ENCODE measurements at places on chromosomes 5 and 9. TPM values are rescaled to one million over a fixed set of nuclear protein-coding genes. Genes with fewer than 3 reads are reported as not detected.
A peak's percentile ranks its signal among the peaks of the same experiment; 100 is the strongest.

DNA sequence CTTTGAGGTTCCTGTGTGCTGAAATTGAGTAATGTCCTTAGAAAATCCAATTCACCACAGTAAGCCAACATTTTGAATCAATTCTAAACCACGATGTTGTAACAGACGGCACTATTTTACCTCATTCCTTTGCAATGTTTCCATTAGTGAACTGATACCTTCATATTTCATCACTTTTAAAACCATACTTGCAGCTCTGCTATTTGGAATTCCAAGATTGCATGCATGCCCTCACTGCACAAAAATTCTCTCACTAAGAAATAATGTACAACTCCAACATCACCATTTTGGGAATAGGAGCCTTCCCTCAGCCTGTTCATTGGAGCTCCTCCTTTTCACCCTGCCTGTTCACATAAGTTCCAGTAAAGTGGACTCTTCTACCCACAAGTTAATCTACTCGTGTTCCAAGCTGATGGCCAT, 74.8 kb upstream of the TGFBR1 start:
- no peak for DNase-seq
- no peaks in the 10 kb centered on the region for H3K27me3 ChIP-seq
- no peak overlapping the region for H3K27ac ChIP-seq
- H3K4me1 ChIP-seq = peaks cover 34% of the 10 kb centered on the region
- peaks cover 2% of the 10 kb centered on the region for H3K36me3 ChIP-seq

Gene CRAT
- total RNA-seq = 14.1 TPM

DNA sequence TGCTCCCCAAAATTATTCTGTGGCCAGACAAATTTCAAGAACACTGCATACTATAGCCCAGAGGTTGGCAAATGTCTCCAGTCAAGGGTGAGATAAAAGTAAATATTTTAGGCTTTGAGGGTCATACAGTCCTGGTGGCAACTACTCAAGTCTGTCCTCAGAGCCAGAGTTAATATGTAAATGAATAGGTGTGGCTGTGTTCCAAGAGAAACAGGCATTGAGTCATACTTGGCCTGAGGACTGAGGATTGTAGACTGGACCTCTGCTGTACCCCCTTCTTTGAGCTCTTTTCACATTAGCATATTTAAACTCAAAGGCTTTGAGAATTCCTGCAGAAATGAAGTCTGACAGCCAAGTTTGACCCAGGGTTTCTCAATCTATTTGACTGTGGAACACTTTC, 129.2 kb upstream of the PTCH1 start:
- H3K4me3 ChIP-seq = no peak overlapping the region
- no peak for DNase-seq
- H3K27ac ChIP-seq = no peak overlapping the region
- peaks cover 12% of the 10 kb centered on the region for H3K27me3 ChIP-seq
- H3K36me3 ChIP-seq = no peaks in the 10 kb centered on the region

DNA sequence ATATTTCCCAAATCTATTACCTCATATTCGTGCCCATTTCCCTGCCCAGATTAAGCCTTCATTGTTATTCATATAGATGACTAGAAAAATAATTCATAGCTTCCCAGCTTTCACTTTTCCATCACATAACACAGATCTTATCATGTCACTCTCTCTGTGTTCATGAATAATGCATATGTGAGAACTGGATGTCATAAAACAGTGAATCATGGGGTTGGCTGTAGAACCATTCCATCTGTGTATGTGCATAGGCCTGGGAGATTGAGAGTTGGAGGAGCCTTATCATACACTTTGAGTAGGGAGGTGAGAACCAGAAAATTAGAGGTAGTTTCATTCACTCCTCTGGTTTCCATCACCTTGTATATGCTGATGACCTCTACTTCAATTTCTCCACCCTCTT, 73.9 kb upstream of the RANBP6 start:
- no peak overlapping the region for H3K4me3 ChIP-seq
- peaks cover 14% of the 10 kb centered on the region for H3K27me3 ChIP-seq
- no peak for DNase-seq

GRCh38 chr9:120478208-120478607, 101.8 kb downstream of the CDK5RAP2 start:
- H3K27me3 ChIP-seq = no peaks in the 10 kb centered on the region
- H3K36me3 ChIP-seq = peaks cover 20% of the 10 kb centered on the region

Gene OMD
- total RNA-seq = not detected

DNA sequence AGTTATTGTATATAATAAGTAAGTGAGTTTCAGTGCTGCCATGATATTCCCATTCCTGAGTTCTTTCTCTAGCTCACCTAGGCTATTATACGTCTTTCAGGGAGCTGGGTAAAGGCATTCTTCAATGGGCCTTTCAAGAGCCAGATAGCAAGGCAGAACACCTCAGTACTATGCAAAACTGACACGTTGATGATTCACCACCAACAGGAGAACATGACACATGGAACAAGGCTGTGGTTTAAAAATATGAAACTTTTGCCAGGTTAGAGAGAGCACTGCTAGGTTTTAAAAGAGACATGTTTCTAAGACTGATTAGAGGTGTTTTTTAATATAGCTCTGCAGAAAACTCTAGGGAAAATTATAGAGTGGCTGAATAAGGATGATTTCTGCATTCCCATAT, 95.9 kb downstream of the UGCG start:
- peaks cover 14% of the 10 kb centered on the region for H3K4me1 ChIP-seq
- H3K27ac ChIP-seq = no peak overlapping the region
- no peaks in the 10 kb centered on the region for H3K36me3 ChIP-seq
- DNase-seq = peak; percentile 50
- H3K4me3 ChIP-seq = no peak overlapping the region
- peaks cover 32% of the 10 kb centered on the region for H3K27me3 ChIP-seq

Gene PDE8B
- not detected for total RNA-seq

- H3K27me3 ChIP-seq = peaks cover 14% of the 10 kb centered on the region
- peaks cover 4% of the 10 kb centered on the region for H3K4me1 ChIP-seq
- H3K36me3 ChIP-seq = no peaks in the 10 kb centered on the region
- no peak overlapping the region for H3K4me3 ChIP-seq
- no peak for DNase-seq
- no peak overlapping the region for H3K27ac ChIP-seq
Observed at GRCh38 chr9:37622462-37622861, 28.3 kb upstream of the FRMPD1 start.

Gene MEGF10
- not detected for total RNA-seq

DNA sequence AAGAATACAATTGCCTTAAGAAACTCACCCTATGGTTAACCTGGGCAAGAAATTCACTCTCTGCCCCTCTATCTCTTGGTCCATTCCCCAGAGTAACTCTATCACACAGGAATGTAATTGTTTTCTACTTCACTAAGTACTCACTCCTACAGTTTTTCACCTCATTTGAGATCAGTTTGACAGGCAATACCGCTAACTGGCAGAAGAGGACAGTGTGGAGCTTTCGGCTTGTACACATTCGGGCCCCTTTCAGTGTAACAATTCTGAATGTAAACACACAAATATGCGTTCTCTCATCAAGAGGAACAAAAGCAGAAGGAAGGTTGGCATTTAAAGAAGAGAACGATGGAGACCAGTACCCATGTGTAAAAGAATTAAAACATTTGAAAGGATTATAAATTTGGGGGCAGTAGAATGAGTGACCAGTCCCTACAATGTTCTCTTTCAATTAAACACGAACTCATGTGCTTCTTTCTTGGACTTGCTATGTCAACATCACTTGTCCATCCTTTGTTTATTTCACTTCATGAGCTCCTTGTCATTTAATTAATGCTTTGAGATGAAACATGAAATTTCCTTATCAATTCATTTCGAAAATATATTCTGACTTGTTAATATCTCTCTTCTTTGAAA, 188.5 kb upstream of the GRAMD2B start:
- no peaks in the 10 kb centered on the region for H3K4me1 ChIP-seq
- H3K4me3 ChIP-seq = no peak overlapping the region
- H3K27me3 ChIP-seq = no peaks in the 10 kb centered on the region
- no peak overlapping the region for H3K27ac ChIP-seq
- no peaks in the 10 kb centered on the region for H3K36me3 ChIP-seq

- peak; percentile 78 for DNase-seq
- peaks cover 91% of the 10 kb centered on the region for H3K4me1 ChIP-seq
- H3K27me3 ChIP-seq = no peaks in the 10 kb centered on the region
- peak overlapping the region; percentile 95 for H3K27ac ChIP-seq
- H3K36me3 ChIP-seq = peaks cover 1% of the 10 kb centered on the region
Observed at GRCh38 chr5:39208471-39208870, 10.9 kb downstream of the FYB1 start.

- no peak for DNase-seq
- no peak overlapping the region for H3K4me3 ChIP-seq
- H3K27me3 ChIP-seq = no peaks in the 10 kb centered on the region
- no peak overlapping the region for H3K27ac ChIP-seq
- H3K36me3 ChIP-seq = no peaks in the 10 kb centered on the region
- no peaks in the 10 kb centered on the region for H3K4me1 ChIP-seq
Observed at GRCh38 chr9:29297592-29297991, 1724.3 kb upstream of the C9orf72 start.

GRCh38 chr5:145499483-145499882, 335.7 kb downstream of the PRELID2 start:
- no peaks in the 10 kb centered on the region for H3K27me3 ChIP-seq
- no peaks in the 10 kb centered on the region for H3K36me3 ChIP-seq
- DNase-seq = no peak
- H3K27ac ChIP-seq = no peak overlapping the region

GRCh38 chr9:120383611-120383998, 196.4 kb downstream of the CDK5RAP2 start:
- H3K27me3 ChIP-seq = no peaks in the 10 kb centered on the region
- no peak overlapping the region for H3K4me3 ChIP-seq
- DNase-seq = no peak
- H3K4me1 ChIP-seq = no peaks in the 10 kb centered on the region
- H3K27ac ChIP-seq = no peak overlapping the region
- H3K36me3 ChIP-seq = peaks cover 2% of the 10 kb centered on the region

DNA sequence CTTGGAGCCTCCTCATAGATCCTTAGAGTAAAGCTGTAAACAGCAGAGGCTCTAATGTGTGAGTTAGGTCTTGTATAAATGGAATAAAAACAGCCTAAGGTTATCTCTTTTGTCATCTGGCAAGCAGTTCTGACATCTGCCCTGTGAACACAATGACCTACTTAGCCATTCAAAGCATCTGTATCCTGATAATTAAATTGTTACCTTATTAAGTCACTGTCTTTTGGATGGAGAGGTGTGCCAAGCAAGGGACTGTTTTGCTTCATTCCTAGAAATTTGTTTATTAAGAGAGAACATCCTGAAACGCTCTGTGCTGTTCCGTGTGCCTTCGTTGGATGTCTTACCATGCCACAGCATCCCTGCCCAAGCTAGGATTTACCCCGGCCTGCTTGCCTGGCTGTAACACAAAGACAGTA, 1.5 kb downstream of the LSM11 start:
- no peak for DNase-seq
- peak overlapping the region; percentile 8 for H3K4me3 ChIP-seq
- H3K36me3 ChIP-seq = peaks cover 5% of the 10 kb centered on the region
- H3K27ac ChIP-seq = no peak overlapping the region
- no peaks in the 10 kb centered on the region for H3K27me3 ChIP-seq

- H3K36me3 ChIP-seq = no peaks in the 10 kb centered on the region
- peaks cover 19% of the 10 kb centered on the region for H3K27me3 ChIP-seq
- no peak for DNase-seq
- H3K27ac ChIP-seq = no peak overlapping the region
- H3K4me1 ChIP-seq = peaks cover 2% of the 10 kb centered on the region
Observed at GRCh38 chr9:124626276-124626675, 119.1 kb upstream of the NR5A1 start.

DNA sequence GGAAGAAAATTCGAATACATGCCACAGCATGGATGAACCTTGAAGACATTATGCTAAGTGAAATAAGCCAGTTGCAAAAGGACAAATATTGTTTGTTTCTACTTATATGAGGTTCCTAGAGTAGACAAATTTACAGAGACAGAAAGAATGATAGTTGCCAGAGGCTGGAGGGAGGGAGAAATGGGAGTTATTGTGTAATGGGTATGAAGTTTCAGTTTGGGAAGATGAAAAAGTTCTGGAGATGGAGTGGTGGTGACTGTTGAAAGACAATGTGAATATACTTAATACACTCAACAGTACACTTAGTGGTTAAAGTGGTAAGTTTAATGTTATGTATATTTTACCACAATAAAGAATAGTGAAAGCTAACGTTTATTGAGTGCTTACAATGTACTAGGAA, 99.6 kb upstream of the SLC44A1 start:
- no peak overlapping the region for H3K4me3 ChIP-seq
- peaks cover 13% of the 10 kb centered on the region for H3K27me3 ChIP-seq
- H3K27ac ChIP-seq = no peak overlapping the region
- no peak for DNase-seq
- H3K4me1 ChIP-seq = no peaks in the 10 kb centered on the region
- H3K36me3 ChIP-seq = no peaks in the 10 kb centered on the region

DNA sequence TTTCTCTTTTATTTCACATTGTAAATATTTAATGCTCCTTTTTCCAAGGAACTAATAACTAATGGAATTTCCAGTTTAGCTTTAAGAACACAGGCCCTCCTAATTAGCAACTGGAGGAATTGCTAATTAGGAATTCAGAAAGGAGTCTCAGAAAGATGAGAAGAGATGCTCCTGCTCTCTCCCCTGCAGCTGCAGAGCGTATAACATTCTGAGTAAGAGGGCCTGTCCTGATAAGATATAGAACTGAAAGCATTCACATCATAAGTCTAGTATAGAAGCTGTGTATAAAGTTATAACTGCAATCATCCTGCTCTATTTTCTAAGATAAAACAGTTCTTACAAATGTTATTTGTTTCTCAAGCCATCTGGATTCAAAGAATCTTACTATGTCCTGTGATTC, 83.2 kb downstream of the DTWD2 start:
- no peaks in the 10 kb centered on the region for H3K36me3 ChIP-seq
- no peaks in the 10 kb centered on the region for H3K4me1 ChIP-seq
- H3K27me3 ChIP-seq = no peaks in the 10 kb centered on the region
- no peak overlapping the region for H3K4me3 ChIP-seq
- H3K27ac ChIP-seq = no peak overlapping the region
- DNase-seq = no peak

GRCh38 chr5:159021901-159022556, 77.7 kb downstream of the EBF1 start:
- H3K4me3 ChIP-seq = no peak overlapping the region
- H3K4me1 ChIP-seq = peaks cover 1% of the 10 kb centered on the region
- H3K27me3 ChIP-seq = peaks cover 4% of the 10 kb centered on the region

DNA sequence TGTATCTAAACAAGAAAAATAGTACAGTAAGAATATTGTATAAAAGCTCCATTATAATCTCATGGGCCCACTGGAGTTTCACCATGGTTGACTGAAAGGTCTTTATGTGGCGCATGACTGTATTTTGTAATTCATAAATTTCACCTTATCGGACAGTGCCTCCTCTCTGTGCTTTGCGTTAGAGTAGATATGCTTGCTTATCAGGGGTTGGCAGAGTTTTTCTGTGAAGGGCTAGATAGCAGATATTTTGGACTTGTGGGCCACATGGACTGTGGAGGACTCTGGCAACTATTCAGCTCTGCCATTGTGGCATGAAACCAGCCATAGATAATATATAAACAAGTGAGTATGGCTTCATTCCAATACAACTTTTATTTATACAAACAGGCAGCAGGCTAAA, 23.2 kb downstream of the GAPVD1 start:
- no peak for DNase-seq
- no peak overlapping the region for H3K4me3 ChIP-seq
- no peaks in the 10 kb centered on the region for H3K27me3 ChIP-seq
- no peak overlapping the region for H3K27ac ChIP-seq
- H3K36me3 ChIP-seq = no peaks in the 10 kb centered on the region
